Stimulated activated CD8-positive, alpha-beta memory T cell treated with anti-CD3 and anti-CD28 coated beads, Interleukin-4, amount 100 ng/mL, for 1 hour (primary cell): ENCODE measurements at places on chromosomes 1 and 21.

GRCh38 chr1:243837907-243838535 lies 12.0 kb downstream of the AKT3 start:
- no peak for DNase-seq

- DNase-seq = no peak
These were observed 941 bp downstream of the ELAVL4 start for GRCh38 chr1:50109647-50110075.

DNA sequence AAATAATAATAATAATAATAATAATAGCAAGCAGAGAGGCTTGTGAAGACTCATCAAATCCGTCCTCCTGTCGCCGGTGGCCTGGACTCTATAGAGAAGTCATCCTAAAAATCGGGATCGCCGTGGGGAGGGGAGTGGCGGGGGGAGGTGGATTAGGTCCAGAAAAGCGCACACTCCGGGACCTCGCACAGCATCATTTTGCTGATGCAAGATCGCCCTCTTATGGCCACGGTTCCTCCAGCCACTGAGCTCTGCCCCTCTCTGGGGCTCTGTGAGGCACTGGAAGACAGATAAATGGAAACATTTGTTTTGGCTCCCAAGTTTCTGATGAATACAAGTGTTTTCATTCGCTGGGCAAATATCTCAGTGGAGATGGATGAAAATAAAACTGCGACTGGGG lies 612.0 kb downstream of the MATN1 start:
- no peak for DNase-seq

- no peak for DNase-seq
These were observed 77.2 kb upstream of the CDC42BPA start for GRCh38 chr1:227395426-227396028.

DNA sequence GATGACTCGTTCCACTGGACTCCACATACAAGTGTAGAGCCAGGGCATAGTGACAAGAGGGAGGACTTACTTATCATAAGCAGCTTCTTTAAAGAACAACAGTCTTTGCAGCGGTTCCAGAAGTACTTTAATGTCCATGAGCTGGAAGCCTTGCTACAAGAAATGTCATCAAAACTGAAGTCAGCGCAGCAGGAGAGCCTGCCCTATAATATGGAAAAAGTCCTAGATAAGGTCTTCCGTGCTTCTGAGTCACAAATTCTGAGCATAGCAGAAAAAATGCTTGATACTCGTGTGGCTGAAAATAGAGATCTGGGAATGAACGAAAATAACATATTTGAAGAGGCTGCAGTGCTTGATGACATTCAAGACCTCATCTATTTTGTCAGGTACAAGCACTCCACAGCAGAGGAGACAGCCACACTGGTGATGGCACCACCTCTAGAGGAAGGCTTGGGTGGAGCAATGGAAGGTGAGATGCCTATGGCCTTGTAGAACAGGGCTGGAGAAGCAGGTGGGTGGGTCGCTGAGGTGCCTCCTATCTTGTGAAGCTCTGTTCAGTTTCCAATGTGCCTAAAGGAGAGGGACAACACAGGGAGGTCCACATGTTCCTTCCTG lies 12.1 kb downstream of the MIA3 start:
- no peak for DNase-seq

- no peak for DNase-seq
These were observed 19.7 kb upstream of the CAPZB start for GRCh38 chr1:19504796-19505692.

DNA sequence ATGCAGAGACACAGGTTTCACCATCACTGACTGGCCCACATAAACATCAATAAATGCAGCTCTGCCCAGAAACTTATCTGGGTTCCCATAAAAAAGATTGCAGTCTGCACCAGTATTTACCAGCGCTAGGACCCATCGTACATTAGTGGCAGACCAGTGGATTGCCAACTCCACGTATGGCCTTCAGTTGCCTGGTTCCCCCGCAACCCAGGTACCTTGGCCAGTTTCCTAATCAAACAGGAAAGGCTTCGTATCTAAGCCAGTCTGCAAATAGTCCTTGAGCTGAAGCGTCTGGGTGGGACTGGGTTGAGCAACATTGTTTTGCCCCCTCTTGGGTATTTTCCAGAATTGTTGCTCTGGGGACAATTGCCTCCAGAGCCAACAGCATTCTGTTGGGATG lies 1639.3 kb downstream of the MRPL39 start:
- no peak for DNase-seq

DNA sequence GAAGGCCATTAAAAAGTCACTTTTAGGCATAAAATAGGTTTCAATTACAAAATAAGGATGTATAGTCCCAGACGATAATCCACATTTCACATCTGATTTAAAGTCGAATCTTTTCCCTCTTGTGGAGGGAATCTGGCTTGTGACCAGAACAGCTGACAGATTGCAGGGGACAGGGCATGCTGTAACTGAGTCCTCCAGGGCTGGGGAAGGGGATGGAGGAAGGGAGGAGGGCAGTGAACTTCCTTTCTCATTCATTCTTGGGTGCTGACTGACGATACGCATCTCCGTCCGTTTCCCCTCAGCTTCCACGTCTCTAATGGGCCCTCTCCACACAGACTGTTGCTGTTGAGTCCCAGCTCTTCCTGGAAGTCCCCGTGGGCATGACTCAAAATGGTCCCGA lies 108.1 kb upstream of the CSF3R start:
- DNase-seq = no peak

GRCh38 chr21:38712071-38712470 lies 93.7 kb upstream of the ETS2 start:
- DNase-seq = no peak

- no peak for DNase-seq
These were observed 19.4 kb downstream of the PLEKHM2 start for GRCh38 chr1:15703562-15703961.

DNA sequence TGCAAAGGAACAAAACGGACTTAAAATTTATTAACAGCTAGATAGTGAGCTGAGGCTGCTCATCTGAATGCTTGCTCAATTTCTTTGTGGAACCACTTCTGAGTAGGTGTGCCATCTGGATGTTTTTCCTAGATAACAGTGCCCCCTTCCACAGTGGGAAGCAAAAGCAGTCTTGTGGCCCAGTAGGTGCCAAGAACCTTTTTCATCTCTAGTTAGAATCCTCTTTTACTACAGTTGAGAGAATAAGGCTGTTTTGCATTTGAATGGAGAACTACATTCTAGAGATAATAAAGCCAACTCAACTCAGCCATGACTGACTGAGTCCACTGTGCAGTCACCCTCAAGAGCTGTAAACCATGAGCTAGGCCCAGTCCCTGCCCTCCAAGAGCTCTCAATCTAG lies 13.3 kb downstream of the F3 start:
- DNase-seq = no peak

DNA sequence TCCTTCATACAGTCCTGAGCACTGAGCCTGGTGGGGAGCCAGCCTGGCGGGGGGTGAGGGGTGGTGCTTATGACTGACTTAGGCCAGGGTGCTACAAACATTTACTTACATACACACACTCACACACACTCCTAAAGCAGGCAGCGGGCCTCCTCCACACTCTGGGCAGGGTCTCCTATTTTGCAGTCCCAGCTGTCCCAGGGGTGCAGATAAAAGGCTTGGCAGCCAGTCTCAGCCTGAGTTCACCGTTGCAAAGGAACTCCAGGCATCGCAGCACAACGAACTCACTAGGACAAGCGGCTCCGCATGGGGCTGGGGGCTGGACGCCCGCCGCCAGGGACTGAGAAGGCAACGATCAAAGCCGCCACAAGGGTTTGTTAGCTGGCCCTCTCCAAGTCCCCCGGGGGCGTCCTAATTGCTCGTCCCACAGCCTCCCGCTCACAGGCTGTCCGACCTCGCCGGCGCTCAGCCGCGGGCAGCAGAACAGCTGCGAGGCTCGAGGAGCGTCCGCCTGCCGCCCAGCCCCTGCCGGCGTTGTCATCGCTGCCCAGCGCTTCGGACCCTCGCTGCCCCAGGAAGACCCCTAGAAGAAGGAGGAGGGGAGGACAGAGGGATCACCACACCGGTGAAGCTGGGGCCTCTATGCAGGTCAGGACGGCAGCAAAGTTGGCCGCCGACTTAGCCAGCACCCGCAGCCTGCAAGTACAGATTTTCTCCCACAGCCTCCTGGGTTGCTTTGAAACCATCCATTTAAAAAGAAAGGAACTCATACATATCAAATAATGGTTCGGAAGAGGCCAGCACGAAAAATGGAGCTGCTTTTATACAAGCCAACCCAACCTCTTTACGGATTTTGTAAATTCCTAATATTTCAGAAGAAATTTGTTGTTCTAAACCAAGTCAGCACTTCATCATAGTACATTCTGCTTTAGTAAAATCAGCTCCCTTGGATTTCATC lies 6.2 kb downstream of the BARHL2 start:
- DNase-seq = no peak

DNA sequence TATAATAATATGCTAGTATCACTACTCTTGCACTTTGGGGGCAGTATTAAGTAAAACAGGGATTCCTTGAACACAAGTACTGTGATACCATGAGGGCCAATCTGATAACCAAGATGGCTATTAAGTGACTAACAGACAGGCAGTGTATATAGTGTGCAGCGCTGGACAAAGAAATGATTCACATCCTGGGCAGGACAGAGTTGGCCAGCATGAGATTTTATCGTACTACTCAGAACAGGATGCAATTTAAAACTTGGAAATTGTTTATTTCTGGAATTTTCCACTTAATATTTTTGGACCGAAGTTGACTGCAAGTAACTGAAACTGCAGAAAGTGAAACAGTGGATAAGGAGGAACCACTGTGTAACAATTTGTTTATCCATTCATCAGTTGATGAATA lies 74.6 kb downstream of the DNTTIP2 start:
- DNase-seq = no peak

DNA sequence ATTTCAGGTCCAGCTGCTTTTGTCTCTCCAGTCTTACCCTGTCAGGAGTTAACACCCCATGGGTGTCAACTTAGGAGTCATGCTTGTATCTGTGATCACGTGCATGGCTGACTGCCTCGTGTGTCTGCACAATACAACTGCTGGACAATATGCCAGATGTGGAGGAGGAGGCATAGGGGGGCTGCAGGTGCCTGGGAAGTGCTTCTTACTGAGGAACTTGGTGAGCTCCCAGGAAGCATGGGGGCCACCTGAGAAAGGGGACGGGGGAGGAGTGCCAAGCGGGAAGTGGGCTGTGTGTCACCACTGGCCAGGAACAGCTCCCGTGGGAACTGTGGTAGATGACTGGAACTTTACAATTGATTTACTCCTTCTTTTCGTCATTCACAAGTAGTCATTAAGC lies 9.5 kb downstream of the RHEX start:
- DNase-seq = no peak

GRCh38 chr1:240169188-240169587 lies 77.5 kb downstream of the FMN2 start:
- DNase-seq = no peak

- no peak for DNase-seq
These were observed 48.5 kb upstream of the CHRM3 start for GRCh38 chr1:239337799-239338430.

DNA sequence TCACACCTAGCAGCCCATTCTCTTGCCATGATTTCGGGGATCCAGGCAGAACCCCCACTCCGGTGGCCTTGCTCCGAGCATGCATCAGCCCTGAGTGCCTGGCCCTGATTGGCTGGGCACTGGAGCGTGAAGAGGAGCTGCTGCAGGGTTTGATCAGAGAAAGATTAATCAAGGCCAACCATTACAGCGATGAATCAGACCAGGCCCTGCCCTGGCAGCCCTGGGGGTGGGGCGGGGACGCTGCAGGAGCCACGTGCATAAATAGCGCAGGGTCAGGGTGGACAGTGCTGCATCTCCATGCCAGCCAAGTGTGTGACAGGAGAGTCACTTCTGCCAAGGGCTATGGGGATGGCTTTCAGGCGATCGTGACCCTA lies 3.4 kb upstream of the FAM131C start:
- DNase-seq = no peak

- DNase-seq = no peak
These were observed 75.7 kb upstream of the LAMC2 start for GRCh38 chr1:183110326-183110880.

GRCh38 chr1:890661-891060 lies 33.1 kb upstream of the SAMD11 start:
- no peak for DNase-seq
